ENCODE measurements at places on chromosomes 3 and 15.

DNA sequence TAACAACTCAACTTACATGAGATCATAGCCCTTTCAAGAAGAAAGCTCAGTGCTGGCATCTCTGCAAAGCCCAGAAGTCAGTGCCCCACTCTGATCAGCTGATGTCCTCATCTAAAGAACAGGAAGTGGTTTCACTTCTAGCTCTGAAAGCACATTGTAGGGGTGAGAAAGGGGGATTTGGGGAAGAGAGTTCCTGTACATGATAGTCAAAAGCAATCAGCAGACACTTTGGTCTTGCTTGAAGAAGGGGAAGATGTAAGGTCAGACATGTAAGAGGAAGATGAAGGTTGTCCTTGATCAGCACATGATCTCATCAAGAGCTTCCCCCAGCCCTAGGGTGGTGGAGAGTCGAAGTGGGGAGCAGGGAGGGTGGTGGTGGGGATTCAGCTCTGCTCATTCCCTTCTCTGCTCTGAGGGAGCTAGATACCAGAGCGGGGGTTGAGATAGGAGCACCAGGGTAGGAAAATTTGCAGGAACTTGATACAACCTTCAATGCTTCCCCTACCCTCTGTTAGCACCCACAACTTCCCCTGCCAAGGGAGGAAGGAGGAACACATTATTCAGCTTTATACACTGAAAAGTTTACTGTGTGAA is 76.4 kb upstream of the ETV5 start:
- DNase-seq = no peak

GRCh38 chr15:101242999-101243336 is 8.9 kb downstream of the CHSY1 start:
- no peak for DNase-seq

GRCh38 chr15:78626381-78626995 is 5.7 kb upstream of the CHRNA3 start:
- DNase-seq = peak; percentile 21

- DNase-seq = no peak
Observed at GRCh38 chr15:84983711-84984110, 2.1 kb downstream of the PDE8A start.

- DNase-seq = no peak
Observed at GRCh38 chr3:189132839-189133238, 38.9 kb upstream of the TPRG1 start.

DNA sequence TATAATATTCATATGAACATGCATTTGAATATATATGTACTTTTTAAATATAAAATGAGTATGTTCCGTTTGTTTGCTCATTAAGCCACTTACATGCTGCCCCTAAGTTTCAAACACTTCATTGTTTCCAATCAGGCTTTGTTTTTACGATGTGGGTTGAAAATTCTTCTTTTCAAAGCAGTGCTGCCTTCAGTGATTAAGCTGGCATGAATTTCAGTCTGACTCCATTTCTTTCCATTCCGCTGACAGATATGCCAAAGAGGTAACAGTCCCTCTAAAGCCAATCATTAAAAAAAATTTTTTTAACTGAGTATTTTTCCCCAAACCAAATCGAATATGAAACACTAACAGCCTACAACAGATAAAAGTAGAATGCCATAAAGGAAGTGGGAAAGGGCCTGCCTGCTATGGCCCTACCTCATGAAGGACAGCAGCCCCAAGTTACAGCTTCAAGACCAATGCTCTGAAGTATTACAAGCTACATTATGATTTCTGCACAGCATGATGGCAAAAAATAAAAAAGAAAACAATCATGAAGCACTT is 40.0 kb downstream of the DCUN1D1 start:
- DNase-seq = no peak

DNA sequence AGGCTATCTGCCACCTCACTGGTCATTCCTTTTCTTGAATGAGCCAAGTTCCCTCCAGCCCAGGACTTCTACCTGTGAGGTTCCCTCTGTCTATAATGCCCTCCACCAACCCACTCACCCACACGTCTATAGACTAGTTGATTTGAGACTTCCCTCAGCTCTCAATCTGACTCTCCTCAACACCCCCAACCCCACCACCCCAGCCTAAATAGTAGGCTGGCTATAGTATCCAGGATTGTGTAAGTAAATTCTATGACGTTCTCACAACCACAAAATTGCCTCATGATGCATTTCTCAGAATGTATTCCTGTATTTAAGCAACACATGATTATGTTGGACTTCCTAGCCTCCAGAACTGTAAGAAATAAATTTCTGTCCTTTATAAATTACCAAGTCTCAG is 2.2 kb downstream of the PLSCR1 start:
- DNase-seq = no peak

DNA sequence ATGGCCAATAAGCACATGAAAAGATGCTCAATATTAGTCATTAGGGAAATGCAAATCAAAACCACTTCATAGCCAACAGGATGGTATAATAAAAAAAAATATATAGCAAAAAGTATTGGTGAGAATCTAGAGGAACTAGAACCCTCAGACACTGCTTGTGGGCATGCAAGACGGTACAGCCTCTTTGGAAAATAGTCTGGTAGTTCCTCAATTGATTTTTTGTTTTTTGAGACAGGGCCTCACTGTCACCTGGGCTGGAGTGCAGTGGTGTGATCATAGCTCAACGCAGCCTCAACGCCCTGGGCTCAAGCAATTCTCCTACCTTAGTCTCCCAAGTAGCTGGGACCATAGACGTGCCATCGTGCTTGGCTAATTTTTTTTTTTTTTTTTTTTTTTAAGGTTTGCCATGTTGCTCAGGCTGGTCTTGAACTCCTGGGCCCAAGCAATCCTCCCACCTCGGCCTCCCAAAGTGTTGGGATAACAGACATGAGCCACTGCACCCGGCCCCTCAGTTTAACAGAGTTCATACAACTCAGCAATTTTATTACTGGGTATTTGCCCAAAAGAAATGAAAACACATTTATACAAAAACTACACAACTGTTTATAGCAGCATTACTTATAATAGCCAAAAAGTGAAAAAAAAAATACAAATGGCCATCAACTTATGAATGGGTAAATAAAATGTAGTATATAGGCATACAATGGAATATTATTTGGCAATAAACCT is 5.1 kb downstream of the PRC1 start:
- DNase-seq = no peak

DNA sequence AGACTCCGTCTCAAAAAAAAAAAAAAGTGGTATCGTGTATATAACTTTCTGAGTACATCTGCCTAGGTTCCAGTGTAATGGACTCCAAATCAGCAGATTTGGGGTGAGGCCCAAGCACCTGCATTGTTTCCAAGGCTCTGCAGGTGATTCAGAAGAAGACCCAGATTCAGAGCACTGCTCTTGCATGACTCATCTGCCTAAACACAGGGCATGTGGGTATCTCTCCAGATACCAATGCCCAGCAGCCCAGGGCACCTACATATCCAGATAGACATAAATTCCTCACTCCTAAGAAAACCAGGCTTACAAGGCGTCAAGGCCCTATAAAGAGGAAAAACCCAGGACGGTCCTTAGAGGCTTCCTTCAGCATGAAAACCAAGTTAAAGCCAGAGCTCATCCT is 24.3 kb downstream of the NDUFAF1 start:
- no peak for DNase-seq

GRCh38 chr3:131750256-131750655 is 247.5 kb upstream of the MRPL3 start:
- DNase-seq = no peak

DNA sequence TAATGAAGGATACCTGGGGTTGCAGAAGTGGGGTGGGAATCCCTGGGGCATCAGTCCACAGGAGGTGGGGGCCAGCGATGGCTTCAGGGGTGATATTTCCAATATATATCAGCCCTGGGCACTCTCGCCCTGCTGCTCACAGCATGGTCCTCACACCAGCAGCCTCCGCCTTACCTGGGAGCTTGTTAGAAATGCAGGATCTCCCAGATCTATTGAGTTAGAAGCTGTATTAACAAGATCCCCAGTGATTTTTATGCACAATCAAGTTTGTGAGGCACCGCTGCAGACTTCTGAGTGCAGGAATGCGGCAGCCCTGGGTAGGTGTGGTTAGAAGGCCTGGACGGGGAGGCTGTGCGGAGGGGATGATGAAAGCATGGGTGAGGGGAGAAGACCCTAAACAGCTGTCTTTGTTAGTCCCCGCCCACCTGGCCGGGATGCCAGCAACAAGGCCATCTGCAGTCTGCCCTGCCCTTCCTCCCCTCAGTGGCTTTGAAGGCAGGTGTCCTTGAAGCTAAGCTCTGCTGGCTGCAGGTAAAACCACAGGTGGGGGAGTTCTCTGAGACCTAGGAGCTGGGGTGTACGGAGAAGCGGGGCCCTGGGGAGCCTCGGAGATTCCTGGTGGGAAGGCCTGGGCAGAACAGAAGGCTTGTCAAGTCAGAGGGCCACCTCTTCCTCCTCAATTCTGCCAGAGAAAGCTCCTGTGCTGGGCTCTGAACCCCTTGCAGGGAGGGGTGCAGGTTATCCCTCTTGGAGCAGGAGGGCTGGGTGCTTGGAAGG is 11.4 kb downstream of the FAM107A start:
- DNase-seq = peak; percentile 47

DNA sequence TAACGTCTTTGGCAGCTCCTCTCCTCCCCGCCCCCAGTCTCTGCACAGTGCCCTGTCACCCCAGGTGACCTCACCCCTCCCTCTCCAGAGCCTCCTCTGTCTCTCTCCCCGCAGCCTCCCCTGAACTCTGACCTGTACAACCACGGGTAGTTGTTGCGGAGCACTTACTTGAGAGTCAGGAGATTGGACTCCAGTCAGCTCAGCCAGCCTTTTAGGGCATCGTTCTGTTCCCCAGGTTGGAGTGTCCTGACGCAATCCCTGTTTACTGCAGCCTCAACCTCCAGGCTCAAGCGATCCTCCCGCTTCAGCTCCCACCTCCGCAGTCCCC is 177.7 kb downstream of the UACA start:
- DNase-seq = no peak

DNA sequence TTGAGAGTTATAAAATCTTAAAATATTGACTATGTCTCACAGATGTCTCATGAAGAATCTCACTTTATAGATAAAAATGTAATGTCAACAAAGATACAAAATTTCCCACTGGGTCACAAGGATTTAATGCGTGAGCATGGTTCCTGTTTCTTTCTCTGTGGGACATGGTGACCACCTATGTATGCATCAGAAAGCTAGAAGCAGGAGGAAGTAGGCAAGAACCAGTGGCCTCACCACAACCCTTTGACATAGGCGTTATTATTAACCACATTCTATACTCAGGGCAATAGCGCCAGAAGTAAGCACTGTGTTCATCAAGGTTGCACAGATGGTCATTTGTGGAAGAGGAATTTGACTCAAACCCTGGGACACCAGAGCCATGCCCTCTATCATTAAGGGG is 11.7 kb upstream of the ADAMTS17 start:
- DNase-seq = no peak

All from activated effector memory CD4-positive, alpha-beta T cell treated with anti-CD3 and anti-CD28 coated beads, Interleukin-2, amount 50 U/mL, for 16 hours (primary cell).